ENCODE measurements at places on chromosomes 12 and 14.

GRCh38 chr12:24895612-24896011 is 53.3 kb downstream of the BCAT1 start:
- no peak for DNase-seq

- no peak for DNase-seq
Observed at GRCh38 chr12:110199339-110200123, 75.4 kb downstream of the IFT81 start.

- DNase-seq: no peak
Observed at GRCh38 chr12:53227341-53227740, 4.7 kb downstream of the RARG start.

- no peak for DNase-seq
Observed at GRCh38 chr12:65570451-65571130, 253.7 kb upstream of the HMGA2 start.

GRCh38 chr12:116916122-116916521 is 5.4 kb downstream of the FBXW8 start:
- no peak for DNase-seq

DNA sequence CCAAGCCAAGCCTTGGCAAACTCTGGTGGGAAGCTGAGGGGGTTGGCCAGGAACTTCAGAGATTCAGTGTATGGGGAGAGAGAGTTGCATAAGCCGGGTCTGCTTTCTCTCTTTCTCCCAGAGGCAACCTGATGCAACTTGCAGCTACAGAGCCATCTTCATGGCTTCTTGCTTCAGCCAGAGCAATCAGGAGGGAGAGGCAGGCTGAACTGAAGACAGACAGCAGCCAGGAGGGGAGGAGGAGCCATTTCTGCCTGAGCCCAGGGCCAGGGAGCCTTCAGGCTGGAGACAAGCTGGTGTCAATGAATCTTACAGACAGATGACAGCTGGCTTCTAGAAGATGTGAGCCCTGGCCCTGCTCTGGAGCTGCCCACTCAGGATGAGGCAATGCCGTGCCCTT is 18.7 kb downstream of the NPC2 start:
- DNase-seq: no peak

GRCh38 chr14:87508333-87508732 is 484.6 kb downstream of the GALC start:
- DNase-seq: no peak

DNA sequence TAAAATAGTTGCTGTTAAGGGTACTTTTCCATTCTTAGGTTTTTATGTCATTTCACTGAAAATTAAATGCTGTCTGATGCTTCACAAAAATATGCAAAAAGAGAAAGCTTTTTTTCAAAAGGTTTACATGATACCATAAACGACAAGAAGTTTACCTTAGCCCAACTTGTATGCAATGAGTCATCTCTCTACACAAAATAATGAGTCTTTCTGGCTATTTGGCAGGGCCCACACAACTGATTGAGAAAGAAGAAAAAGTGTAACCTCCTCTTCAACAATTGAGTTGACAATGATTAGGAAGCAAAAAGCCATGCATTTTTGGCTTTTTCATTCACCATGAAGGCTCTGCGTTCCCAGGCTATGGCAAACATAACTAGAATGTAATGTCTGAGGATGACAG is 165.4 kb upstream of the CPNE8 start:
- DNase-seq: no peak

GRCh38 chr12:93868771-93869170 is 191.6 kb downstream of the CRADD start:
- DNase-seq: peak; percentile 49

DNA sequence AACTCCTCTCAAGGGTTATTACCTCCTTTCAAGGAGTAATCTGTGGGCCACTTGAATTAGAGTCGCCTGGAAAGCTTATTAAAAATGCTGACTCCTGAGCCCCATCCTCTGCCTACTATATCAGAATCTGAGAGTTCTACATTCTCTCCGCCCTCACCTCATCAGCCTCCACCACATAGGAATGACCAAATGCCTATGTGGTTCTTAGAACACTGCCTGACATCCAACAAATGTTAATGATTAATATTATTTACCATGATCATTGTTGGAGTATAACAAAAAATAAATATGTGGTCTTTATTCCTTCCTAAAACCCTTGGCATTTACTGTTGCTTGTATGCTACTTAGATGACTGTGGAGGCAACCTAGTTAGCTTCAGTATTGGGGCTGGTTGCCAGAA is 91.9 kb downstream of the BBS10 start:
- no peak for DNase-seq

DNA sequence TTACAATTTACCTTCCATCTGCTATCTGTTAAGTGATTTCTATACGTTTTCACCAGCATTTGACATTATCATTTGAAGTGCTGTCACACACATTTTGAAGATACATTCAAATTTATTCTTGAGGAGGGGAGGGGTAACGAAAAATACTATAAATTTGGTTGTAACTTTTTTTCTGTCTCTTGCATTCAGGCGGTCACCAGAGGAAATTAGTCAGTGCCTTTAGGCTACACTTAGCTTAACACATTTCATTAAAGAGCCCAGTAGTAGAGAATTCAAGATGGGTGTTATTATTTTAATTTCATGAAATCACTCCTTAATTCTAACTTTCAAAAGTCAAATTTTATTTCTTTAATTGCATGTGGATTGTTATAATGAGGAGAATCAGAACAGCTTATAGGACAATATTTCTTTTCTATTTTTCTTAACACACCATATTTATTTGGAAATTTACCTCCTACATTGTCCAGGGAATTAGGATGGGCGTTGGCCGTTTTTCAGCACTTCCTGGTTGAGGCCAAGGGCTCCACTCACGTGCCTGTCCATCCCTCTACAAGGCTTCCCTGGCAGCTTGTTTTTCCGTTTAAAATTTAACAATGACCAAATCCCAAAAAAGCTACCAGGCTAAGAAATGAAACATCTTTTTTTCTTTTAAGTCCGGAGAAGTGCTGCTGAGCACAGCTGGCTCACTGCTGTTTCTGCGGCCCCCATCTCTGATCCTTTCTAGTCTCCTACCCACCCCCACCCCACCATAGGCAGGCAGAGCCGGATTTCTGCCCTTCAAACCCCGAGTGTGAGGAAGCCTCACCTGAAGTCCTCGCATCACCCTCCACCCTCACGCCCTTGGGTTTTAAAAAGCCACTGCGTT is 1.1 kb upstream of the FAR2 start:
- DNase-seq: peak; percentile 42

- DNase-seq: peak; percentile 88
Observed at GRCh38 chr12:113149361-113150150, at the start of gene CFAP73. CFAP73 (plus strand) TSS chr12:113149724; CDS start chr12:113149858, 134 bp downstream.

DNA sequence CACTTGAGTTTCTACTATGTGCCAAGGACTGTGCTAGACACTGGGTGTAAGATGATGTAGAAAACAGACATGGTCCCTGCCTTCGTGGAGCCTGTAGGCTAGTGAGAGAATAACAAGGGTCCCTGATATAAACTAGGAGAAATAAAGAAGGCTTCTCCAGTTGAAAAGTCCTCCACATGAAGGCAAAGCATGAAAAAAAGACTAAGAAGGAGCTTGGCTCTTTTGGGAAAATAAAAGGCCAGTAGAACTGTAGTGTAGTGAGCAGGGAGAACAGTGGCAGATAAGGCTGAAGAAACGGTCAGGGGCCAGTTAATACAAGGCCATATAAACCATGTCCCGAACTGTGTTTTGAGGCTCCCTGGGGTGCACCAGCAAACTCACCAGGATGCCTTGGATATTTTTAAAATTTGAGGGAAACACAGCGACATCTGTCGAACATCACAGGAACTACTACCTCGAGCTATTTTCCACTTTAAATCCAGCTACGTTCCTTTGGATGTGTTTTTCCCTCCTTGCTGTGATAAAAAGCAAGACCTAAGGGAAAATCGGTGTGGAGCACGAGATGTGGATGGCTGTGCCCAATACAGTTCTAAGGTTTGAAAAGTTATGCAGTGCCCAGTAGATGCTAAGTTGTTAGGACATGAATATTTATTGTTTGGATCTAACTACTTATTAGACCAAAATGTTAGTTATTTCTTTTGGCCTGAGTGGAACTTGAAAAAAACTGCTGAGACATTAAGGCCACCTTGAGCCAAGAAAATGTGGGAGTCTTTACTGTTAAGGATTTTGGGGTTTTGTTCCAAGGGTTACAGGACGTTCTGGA is 8.5 kb upstream of the CFL2 start:
- peak; percentile 48 for DNase-seq

DNA sequence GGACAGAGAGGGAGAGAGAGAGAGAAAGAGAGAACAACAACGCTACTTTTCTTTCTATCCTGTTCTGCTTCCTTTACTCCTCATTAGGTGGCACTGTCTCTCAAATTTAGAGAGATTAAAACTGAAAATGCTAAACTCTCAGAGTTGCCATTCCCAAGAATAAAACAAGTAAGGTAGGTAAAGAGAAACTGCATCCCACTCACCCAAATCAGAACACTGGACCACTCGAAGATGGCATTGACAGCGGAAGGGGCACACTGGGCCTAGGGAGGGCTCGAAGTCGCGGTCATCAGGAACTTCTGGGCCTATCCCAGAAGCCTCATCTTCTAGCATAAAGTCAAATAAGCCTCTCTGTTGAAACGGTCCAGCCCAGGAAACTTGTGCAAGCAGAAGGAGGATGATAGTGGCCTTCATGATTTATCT is 4.5 kb downstream of the DCN start:
- peak; percentile 57 for DNase-seq

DNA sequence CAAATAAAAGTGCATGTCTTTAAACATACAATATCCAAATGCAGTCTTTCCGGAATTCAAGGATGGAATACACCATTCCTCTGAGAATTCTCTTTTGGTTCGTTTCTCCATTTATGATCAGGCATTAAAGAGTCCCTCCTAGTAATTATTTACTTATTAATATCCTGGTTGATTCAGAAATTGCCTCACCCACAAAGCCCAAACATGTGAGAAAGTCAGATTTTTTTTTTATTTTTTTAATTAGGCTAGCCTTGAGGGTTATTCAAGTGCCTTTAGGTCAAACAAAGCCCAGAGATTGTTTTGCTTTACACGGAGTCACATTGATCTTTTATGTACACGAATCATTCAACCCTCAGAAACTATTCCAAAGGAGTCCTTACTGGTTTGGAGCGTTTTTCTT is 6.4 kb upstream of the TSPAN8 start:
- no peak for DNase-seq

GRCh38 chr14:81485372-81485771 is 48.3 kb downstream of the SEL1L start:
- DNase-seq: no peak

- DNase-seq: no peak
Observed at GRCh38 chr12:50932787-50933280, 19.5 kb upstream of the HIGD1C start.

DNA sequence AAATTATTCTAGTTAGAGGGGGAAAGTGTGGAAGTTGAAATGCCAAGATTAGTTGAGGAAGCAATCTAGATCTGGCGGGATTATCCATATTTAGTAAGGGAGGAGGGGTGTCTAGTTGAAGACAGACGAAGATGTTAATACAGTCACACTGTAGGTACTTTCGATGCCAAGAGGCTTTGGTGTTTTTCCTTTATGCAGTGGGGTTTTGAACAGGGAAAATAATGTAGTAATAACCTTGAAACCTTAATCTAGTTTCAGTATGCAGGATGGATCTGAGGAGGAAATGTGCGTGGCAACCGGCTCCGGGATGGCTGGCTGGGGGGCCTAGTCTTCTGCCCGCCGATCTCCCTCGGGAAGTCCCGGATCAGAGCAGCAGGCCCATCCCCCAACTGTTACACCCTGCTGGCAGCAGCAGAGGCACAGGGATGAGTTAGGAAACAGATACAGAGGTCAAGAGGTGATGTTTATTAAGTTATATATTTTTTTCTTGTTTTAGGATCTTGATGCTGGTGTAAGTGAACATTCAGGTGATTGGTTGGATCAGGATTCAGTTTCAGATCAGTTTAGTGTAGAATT is 27.4 kb downstream of the MDM2 start:
- no peak for DNase-seq

DNA sequence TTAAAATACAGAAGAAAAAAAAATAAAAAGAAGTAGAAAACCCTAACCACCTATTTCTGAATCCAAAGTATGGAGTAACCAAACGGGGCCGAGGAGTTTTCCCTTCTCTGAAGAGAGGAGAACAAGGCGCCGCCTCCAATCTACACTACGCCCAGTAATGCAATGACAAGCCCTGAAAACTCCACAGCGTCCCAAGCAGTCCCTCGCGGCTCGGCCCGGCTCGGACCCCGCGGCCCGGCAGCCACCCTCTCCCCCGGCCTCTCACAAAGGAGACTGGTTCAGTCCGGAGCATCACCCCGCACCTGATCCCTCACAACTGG is 371 bp downstream of the CHD8 start:
- no peak for DNase-seq

DNA sequence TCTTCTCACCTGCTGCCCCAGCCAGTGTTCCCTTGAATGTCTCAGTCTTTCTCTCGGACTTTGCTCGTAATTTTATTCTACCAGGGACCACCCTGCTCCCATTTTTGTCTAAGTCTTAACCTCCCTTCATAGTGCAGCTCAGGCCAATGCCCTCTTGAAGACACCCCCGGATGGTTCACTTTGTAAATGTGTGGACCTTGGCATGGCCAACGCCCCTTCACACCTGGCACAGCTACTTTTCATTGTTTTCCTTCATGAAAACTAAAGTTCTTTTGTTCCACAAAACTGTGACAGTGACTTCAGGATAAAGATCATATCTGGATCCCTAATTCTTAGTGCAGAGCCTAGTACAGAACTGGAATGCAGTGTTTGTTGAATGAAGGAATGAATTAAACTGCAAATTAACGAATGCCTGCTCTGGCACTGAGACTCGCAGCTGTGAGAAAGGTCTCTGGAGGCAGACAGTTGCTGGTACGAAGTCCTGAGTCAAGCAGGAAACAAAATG is 3.5 kb upstream of the RNASE4 start:
- no peak for DNase-seq
